Forelimb muscle (tissue), 1 donor: ENCODE measurements at places on chromosomes 16 and 17. TPM values are rescaled to one million over a fixed set of nuclear protein-coding genes. Genes with fewer than 3 reads are reported as not detected.

KIF18B gene
- polyA plus RNA-seq = 7.7 TPM

DOC2B gene
- polyA plus RNA-seq = 4.5 TPM

MYO18A gene
- 292 TPM for polyA plus RNA-seq

EME1 gene
- polyA plus RNA-seq = 4.8 TPM

ETV4 gene
- polyA plus RNA-seq = 5.4 TPM

HYDIN gene
- polyA plus RNA-seq = 2.8 TPM

ACOX1 gene
- polyA plus RNA-seq = 18.9 TPM

TCAP gene
- 399 TPM for polyA plus RNA-seq

INCA1 gene
- polyA plus RNA-seq = 5.0 TPM

HS3ST3B1 gene
- 0.83 TPM for polyA plus RNA-seq

NPIPA8 gene
- polyA plus RNA-seq = 1.1 TPM

SLC35G6 gene
- polyA plus RNA-seq = 0.15 TPM

MNT gene
- polyA plus RNA-seq = 17.6 TPM

TBC1D3 gene
- polyA plus RNA-seq = not detected

GRB2 gene
- polyA plus RNA-seq = 158 TPM

CDRT15 gene
- 1.4 TPM for polyA plus RNA-seq

WSCD1 gene
- 40.3 TPM for polyA plus RNA-seq

PFN1 gene
- polyA plus RNA-seq = 349 TPM

LYRM9 gene
- 10.5 TPM for polyA plus RNA-seq

EFNB3 gene
- polyA plus RNA-seq = 4.4 TPM

TPSG1 gene
- polyA plus RNA-seq = 1.4 TPM

GAS2L2 gene
- not detected for polyA plus RNA-seq

CARD14 gene
- 0.92 TPM for polyA plus RNA-seq

CCDC200 gene
- 10.0 TPM for polyA plus RNA-seq

MEOX1 gene
- polyA plus RNA-seq = 10.4 TPM

ABCA6 gene
- polyA plus RNA-seq = 15.5 TPM

HBA1 gene
- 2,062 TPM for polyA plus RNA-seq

TAT gene
- not detected for polyA plus RNA-seq

SULT1A1 gene
- polyA plus RNA-seq = 15.5 TPM

KRTAP29-1 gene
- not detected for polyA plus RNA-seq

EXOC7 gene
- 78.3 TPM for polyA plus RNA-seq

LRRC46 gene
- polyA plus RNA-seq = 0.81 TPM

CD300LG gene
- polyA plus RNA-seq = 2.1 TPM

KCNJ18 gene
- polyA plus RNA-seq = not detected
